ENCODE measurements at places on chromosomes 1 and 21.

DNA sequence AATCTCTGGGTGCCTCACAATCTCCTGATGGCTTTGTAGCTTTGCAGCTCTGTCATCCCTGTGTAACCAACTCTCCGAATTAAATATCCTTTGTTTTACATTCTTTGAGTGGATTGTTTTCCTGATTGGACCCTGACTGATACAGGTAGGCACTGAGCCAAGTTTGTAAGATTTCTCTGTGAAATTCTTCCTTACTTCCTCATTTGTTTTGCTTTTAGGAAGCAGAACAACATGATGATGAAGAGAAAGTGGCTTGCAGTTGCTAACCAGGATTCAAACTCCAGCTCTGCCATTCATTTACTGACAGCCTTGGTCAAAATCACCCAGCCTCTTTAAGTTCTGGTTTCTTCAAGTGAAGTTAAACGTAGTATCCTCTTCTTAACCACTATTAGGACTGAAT, 452.3 kb downstream of the OMA1 start:
- no peak for DNase-seq

- DNase-seq: no peak
Measured at GRCh38 chr1:230743899-230744298, 3.3 kb upstream of the CAPN9 start.

GRCh38 chr21:43194303-43195120, 25.7 kb downstream of the CRYAA start:
- peak; percentile 72 for DNase-seq

DNA sequence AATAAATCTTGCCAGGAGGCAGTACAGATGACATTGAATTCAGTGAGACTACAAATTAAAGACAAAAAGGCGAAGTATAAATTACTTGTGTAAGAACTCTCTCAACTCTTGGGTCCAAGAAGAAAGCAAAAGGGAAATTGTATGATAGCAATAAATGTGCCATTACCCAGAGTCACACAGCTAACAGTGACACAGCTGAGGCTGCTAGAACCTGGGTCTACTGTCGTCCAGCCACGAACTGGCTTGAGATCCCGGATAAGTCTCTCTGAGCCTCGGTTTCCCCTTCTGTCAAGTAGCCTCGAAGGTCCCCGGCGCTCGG, 362 bp upstream of the ROR1 start:
- DNase-seq: no peak

DNA sequence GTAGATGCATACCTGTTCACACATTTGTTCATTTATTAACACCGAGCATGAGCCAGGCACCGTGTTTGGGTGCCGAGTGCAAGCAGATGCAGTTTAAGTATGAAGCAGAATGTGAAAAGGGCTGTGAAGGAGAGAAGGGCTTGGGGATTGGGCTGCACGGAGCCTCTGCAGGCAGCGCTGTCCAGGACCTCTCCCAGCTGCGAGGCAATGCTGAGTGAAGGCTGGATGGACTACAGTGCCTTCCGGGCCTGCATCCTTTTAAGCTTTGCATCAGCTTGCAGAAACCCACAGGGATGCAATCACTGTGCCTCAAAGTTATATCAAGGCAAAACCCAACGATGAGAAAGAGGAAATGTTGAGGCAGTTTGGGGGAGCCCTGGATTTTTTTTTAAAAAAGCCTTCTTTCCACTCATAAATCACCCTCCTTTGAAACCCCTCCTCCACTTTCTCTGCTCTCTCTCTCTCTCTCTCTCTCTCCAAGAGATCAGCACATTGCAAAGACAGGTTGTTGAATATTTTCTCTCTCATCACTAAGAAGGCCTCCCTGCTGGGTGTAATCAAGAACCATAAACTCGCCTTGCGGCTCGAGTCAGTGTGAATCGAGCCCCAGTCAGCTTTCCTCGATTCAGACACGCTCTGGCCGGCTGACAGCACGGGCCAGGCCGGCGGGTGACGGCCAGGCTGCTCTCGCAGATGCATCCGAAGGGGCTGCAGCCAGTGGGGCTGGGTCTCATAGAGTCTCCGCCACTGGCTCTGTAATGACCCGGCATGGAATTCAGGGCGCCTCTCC, 89.2 kb upstream of the POU3F1 start:
- DNase-seq: no peak

GRCh38 chr1:98991127-98992012, 13.3 kb downstream of the PLPPR5 start:
- no peak for DNase-seq

DNA sequence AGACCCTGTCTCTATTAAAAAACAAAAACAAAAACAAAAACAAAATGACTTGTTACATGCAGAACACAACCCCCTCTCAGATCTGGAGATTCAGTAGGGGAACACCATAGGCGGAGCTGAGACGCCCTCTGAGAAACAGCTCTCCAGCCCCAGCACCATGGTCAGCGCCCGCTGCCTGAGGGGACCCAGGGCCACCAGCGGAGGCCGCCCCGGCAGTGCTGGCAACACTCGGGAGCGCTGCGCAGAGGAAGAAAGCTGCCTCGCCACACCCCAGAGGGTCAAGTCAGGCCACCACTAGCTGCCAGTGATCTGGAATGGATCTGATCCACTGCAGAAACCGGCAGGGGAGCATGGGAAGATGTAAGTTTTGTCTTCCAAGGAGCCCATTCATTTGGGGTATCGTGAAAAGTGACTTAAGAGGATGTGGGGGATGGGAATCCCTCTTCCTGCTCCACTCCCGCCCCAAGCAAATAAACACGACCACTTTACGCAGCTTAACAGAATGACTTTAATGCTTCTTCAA, 3.1 kb downstream of the ACTA1 start:
- no peak for DNase-seq

DNA sequence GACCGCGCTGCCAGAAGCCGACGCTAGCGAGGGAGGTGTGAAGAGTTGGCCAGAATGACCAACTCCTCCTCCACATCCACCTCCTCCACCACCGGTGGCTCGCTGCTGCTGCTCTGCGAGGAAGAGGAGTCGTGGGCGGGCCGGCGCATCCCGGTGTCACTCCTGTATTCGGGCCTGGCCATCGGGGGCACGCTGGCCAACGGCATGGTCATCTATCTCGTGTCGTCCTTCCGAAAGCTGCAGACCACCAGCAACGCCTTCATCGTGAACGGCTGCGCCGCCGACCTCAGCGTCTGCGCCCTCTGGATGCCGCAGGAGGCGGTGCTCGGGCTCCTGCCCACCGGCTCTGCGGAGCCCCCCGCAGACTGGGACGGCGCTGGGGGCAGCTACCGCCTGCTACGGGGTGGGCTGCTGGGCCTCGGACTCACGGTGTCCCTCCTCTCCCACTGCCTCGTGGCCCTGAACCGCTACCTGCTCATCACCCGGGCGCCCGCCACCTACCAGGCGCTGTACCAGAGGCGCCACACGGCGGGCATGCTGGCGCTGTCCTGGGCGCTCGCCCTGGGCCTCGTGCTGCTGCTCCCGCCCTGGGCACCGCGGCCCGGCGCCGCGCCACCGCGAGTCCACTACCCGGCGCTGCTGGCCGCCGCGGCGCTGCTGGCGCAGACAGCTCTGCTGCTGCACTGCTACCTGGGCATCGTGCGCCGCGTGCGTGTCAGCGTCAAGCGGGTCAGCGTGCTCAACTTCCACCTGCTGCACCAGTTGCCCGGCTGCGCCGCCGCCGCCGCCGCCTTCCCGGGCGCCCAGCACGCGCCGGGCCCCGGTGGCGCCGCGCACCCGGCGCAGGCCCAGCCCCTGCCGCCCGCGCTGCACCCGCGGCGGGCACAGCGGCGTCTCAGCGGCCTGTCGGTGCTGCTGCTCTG, 1.2 kb downstream of the GPR88 start:
- no peak for DNase-seq

DNA sequence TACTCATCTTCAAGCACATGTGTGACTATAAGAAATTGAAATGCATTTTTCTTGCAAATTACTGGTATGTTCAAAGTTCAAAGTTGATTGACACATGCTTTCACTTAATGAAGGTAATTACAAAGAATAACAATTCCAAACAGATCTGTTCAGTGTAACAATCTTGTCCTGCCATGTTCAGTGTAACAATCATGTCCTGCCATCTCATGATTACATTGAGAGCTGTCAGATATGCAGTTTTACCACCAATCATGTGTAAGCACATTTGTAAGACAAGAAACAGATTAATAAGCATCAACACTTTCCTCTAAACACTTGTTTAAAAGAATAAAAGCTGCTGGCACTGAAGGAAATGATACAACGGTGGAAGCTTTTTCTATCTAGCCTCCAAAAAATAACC, 80.3 kb upstream of the ZNF281 start:
- no peak for DNase-seq

DNA sequence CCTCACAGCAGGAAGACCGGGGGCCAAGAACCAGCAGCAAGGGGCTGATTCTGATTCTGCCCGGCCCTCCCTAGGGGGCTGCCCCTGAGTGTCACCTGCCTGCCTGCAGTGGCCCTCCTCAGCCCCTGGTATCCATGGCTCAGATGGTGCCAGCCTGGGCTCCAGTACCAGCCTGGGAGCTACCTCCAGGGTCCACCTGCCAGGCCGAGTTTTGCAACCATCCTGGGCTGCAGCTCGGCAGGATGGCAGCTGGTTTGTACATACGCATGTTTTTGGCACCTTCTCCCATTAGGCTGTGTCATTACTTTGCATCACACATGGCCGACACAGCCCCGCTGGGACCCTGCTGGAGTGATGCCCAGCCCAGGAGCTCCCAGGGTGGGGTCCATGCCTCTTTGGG, 93.3 kb upstream of the WNT4 start:
- DNase-seq: no peak

DNA sequence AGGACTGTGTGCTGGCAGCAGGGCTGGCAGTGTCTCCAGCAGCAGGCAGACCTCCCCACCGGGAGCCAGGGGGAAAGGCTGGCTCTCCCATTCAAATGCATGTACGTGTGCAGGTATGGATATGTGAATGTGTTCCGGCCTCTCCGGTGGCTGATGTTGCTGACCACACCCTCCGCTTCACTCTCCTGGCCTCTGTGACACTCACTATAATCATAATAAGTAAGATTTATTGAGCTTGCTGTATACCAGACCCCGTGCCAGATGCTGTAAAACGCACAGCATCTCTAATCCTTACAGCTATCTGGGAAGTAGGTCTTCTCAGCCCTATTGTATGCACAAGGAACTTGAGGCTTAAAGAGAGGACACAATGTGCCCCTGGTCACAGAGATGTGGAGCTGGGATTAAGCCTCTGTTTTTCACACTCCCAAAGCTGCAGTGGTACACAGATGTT, 20.5 kb upstream of the ARTN start:
- no peak for DNase-seq

DNA sequence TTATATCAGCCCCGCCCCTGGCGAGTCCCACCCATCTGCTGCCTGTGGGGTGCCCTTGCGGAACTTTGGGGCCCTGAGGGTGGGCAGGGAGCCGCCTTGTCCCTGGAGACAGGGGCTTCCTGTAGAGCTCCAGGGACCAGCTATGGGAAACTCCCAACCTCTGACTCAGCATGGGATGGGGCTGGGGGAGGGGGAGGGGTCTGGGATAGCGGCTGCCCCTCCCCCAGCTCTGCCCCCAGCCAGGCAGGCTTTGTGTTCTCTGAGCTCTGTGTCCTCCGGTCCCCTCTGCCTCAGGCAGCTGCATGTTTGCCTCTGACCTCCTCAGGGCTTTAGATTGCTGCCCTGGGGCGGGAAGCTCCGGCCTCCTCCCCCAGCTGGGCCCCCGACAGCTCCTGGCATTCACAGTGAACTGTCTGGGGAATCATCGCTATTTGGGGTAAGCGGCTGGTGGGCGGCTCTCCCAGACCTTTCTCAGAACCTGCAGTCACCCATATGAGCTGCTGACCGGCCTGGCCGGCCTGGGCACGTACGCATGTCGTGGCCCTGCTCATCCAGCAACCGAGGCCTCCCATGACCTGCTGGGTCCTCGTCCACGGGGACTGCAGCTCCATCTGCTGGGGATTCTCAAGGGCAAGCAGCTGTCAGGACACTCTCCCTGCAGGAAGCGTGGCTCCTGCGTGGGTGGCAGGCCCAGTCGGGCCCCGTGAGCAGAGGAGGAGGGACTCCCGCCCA, 17.1 kb downstream of the ARHGEF16 start:
- no peak for DNase-seq

- no peak for DNase-seq
Measured at GRCh38 chr1:211975152-211975941, 60.0 kb downstream of the INTS7 start.

- DNase-seq: no peak
Measured at GRCh38 chr1:44609412-44609767, 64.9 kb downstream of the TMEM53 start.

- no peak for DNase-seq
Measured at GRCh38 chr1:213724640-213725536, 262.9 kb upstream of the PROX1 start.

DNA sequence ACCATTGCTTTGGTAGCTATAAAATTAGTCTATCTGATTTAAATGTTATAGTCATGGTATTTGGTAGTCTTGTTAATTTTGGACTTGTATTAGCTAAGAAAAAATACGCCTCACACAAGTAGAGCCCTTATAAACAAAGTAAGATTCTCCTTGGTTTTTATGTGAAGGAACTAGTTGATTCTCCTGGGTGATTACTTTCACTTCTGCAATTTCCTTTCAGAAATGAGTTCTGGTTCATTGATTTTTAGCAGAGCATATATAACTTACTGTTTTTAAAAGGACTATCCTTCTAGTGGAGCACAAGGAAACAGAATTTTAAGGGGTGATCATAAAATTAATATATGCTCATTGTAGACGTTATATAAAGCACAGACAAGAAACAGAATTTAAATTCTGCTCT, 120.1 kb downstream of the BACH1 start:
- no peak for DNase-seq

GRCh38 chr1:116699605-116700004, 32.1 kb upstream of the IGSF3 start:
- peak; percentile 1 for DNase-seq

DNA sequence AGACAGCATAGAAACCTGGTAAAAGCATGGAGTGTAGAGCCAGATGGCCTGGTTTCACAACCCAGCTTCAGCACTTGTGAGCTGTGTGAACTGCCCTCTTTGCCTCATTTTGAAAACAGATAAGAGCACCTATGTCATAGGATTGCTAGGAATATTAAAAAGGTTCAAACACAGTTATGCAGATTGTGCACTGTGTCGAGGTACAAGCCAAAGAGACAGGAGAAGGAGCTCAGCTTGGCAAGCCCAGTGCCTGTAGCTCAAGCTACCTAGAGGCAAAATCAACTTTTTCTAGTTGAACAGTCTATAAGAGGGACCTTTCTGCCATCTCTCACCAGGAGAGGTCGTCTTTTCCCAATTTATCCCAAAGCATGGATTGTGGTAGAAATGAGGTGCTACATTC, 5.0 kb downstream of the CHODL start:
- no peak for DNase-seq

- DNase-seq: no peak
Measured at GRCh38 chr1:221915764-221916163, 173.9 kb upstream of the DUSP10 start.

GRCh38 chr1:68958958-68959357, 462.1 kb upstream of the DEPDC1 start:
- DNase-seq: no peak

GRCh38 chr1:119958223-119958622, 61.9 kb upstream of the ADAM30 start:
- no peak for DNase-seq

- no peak for DNase-seq
Measured at GRCh38 chr21:46552865-46553379, 52.0 kb downstream of the S100B start.

GRCh38 chr1:110495926-110496600, 22.9 kb downstream of the KCNA10 start:
- no peak for DNase-seq
